ENCODE measurements at places on chromosomes 1 and 21.
A peak's percentile ranks its signal among the peaks of the same experiment; 100 is the strongest.

DNA sequence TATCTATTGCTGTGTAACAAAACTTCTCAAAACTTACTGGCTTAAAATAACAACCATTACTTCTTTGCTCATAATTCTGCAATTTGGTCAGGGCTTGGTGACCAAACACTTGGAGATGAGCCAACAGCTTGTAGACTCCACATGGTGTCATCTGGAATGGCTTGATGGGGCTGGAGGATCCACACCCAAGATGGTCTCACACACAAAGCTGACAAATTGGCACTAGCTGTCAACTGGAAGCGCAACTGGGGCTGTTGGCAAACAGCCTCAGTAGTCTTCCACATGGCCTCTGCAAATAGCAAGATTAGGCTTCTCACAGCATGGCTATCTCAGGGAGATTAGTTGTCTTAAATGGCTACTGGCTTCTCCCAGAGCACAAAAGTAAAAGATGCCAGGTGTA lies 27.1 kb upstream of the MTF2 start:
- no peak for DNase-seq

DNA sequence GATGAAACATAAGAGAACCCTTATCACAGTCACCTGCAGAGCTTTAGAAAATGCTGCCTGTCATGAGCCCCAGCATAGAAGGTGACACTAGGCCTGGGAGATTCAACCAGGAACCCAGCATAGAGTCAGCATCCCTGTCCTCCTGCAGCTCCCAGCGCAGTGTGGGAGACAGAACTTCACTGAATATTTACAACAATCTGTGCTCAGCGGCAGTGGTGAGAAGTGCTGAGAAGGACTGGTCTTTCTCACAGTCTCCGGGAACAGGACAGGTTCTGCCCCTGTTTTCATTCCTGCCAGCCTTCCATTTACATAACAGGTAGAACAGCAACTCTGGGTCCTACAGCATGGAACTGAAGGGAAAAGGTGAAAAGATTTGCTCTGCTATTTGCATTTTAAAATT lies 83.5 kb upstream of the GADD45A start:
- no peak for DNase-seq

DNA sequence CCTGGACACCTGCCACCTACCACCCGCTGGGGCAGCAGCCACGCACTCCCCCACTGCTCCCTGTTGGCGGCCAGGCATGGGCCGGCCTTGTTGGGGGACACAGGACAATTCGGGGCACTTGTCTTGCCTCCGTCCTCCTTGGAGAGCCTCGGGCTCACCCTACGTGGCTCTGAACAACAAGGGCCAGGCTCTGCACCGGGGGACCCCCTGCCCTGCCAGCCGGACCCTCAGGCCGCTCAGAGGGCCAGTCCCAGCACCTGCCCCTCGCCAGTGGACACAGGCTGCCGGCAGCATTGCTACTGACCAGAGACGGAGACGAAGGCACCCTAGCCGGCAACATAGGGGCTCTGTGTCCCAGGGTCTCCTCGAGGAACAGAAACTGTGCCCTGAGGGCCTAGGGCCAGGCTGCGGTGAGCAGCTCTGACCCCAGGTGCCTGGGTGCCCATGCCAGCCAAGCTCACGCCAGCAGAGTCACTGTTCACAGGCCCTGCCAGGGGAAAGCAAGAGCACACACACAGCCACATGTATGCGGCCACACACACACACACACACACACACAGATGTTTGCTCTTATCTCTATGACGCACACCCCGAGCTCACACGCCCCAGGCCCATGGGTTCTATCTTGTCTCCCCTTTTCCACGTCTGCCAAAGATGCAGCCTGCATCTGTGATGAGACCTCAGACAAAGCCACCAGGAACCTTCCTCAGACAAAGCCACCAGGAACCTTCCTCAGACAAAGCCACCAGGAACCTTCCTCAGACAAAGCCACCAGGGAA lies 45.9 kb downstream of the MORN1 start:
- no peak for DNase-seq

DNA sequence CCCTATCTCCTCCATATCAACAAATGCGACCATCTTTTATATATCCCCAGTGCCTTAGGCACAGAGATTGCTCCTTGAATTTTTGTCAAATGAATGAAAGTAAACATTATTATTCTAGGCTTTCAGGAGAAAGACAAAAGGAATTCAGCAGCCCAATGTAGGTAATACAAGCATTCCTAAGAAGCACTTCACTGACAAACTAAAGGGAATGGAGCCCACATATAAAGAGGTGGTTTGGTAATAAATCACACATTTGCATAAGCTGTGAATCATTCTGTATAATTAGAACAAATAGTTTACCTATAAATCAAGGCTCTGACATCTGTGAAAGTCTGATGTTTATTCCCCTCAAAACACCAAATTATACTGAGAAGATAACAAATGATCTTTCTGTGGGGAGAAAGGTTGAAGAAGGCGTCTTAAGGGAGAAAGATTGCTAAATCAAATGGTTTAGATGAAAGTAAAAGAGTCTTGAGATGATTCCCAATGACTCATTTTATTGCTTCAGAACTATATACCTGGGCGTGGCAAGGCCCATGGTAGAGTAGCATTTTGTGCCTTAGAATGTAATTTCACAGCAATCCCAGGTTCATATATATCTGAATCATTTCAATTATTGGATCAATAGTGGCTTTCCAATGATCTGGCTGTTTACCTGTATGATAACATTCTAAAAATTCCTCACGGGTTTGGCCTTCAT lies 558.1 kb downstream of the AGBL4 start:
- DNase-seq: no peak

DNA sequence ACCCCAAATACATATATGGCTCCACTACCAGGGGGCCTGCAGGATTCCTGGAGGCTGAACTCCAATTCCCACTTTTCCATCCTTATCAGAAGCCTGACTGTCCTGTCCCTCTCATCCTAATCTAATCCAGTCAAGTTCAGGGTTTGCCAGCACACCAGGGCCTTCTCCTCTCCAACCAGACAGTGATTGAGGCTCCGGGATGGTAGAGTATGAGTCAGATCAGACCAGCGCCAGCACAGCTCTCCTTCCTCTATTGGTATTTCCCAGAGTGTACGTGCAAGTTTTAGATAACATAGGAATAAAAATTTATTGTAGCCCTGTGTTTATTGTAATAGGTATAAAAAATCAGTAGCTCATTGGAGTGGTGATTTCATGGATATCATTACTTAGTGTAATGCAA lies 24.5 kb upstream of the RCSD1 start:
- DNase-seq: no peak

- DNase-seq: no peak
Measured at GRCh38 chr1:50659107-50659662, 235.9 kb upstream of the DMRTA2 start.

DNA sequence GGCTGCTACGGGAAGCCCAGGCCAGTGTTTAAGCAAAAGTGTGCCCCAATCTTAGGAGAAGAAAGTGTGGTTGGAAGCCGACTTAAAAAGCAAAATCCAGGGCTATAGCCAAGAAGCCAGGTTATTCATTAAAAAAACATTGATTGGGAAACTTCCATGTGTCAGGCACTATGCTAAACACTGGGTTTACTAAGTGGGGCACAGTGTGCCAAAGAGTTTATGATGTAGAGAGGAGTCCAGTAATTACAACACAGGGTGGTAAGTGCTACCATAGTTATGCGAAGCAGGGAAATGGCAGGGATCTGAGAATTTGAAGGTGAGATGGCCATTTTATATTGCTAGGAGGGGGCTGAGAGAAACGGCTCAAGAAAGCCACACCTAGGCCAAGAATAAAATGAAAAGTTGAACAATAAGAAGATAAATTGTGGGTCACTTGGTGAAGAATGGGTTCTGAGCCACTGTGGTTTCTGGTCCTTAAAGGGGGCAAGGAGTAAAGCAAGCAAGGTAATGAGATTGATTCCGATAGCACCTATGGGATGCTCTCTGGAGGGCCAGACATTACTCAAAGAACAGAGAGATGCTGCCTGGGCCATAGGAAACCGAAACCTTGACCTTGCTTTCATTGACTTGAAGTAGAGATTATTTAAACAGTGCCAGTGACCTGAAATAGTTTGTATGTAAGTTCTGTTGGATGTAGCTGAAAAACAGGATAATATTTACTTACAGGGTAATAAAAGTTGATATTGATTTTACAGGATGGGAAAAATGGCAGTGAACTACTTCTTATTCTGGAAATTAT lies 177.8 kb downstream of the GIPC2 start:
- DNase-seq: no peak

DNA sequence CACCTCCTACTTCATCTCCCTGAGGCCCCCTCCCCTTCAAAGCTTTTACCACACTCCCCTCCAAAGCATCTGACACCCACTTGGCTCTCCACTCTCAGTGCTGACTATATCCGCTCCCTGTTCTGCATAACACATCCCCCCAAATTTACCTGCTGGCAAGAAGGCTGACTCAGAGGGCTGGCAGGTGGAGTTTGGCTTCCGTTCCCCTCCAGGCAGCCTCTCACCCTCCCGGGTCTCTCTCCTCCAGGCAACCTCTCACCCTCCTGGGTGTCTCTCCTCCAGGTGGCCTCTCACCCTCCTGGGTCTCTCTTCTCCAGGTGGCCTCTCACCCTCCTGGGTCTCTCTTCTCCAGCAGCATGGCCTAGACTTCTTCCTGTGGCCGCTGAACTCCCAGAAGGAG lies 562.1 kb downstream of the NPHP4 start:
- DNase-seq: no peak

GRCh38 chr1:204970937-204971336 lies 72.1 kb upstream of the CNTN2 start:
- DNase-seq: no peak

DNA sequence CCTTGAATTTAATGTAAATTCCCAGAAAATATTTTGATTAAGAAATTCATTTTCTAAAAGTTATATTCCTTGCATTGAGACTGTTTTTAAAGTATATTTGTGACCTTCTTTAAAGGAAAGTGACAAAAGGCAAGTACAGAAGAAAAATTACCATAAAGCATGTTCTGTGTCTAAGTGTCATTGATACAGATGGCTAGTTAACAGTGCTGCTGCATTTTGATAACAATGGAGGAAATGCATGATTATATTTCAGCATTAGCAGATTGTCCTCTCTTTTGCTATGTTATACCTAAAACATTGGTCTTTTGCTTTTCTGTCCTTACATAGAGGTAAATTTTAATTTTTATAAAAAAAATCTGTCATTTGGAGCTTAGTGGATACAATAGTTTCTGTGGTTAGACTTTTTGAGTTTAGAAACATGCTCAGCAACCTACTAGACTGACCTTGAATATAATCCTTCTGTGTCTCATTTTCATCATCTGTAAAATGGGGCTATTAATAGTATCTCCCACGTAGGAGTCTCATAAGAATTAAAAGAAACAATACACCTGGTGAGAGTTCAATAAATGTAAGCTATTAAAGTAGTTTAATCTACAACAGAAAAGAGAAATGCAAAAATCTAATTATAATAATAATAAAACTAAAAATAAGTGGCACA lies 51.1 kb upstream of the RGS21 start:
- DNase-seq: no peak

GRCh38 chr1:73901738-73902137 lies 296.2 kb downstream of the LRRIQ3 start:
- no peak for DNase-seq

DNA sequence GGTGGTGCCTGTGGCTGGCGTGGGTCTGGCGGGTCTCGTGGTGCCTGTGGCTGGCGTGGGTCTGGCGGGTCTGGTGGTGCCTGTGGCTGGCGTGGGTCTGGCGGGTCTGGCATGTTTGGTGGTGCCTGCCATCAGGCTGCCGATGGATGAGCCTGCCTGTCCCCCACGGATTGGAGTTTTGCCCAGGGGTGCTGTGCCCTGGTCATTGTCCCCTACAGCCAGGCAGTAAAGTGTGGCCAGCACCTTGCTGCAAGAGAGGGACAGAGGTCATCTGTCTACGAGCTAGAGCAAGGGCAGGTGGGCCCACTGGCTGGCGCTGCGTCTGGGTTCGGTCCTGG lies 41.8 kb downstream of the SKI start:
- no peak for DNase-seq

DNA sequence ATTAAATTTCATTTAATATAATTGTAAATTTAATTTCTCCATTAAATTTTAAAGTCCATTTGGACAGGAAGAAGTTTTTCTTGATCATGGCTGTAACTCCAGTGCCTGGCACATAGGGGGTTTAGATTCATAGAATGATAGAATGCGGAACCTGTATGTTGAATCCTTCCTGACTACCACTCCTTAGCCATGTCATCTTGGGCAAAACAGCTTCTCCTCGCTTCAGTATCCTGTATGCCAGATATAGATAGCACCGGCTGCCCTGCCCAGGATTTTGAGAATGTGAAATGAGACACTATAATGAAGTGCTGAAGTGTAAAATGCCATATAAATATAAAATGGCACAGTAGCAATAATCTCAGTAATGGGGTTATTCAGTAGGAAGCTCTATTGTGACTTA lies 6.4 kb downstream of the DYRK1A start:
- DNase-seq: no peak

DNA sequence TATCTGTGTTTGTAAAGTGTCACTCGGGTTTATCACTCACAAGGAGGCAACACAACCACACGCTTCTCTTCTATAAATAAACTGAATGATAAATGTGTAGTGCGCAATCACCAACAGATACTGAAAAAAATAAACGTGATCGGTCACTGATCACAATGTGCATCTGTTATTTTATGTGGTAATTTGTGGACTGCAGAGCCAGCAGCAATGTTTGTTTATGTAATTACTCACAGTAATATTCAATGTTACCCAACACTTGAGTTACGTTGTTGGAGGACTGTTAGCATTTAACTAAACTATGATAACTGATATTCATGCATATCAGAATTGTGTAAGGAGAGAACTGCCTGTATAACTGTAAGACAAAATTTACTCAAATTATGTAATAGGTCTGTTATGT lies 129.6 kb downstream of the USH2A start:
- peak; percentile 12 for DNase-seq

DNA sequence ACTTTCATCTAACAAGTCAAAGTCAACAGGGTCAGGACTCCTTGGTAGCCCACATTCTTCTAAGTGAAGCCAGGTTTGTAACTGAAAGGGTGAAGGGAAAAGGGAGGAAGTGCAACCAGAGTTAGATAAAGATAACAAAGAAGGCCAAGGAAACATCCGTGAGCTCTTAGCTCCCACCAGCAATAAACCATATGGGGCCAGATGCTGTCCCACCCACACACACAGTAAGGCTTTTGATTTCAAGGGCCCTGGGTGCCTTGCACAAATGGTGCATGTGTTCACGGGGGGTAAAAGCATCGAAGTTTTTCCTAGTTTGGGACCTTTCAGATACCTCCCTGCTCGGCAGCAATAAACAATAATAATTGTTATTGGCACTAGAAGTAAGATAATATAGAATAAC lies 5.1 kb upstream of the TIAM1 start:
- no peak for DNase-seq

- DNase-seq: no peak
Measured at GRCh38 chr1:18530587-18531502, 50.1 kb downstream of the KLHDC7A start.

GRCh38 chr1:206717674-206717989 lies 32.9 kb downstream of the MAPKAPK2 start:
- DNase-seq: no peak

GRCh38 chr21:37670883-37671282 lies 245.4 kb downstream of the KCNJ6 start:
- peak; percentile 81 for DNase-seq

- DNase-seq: no peak
Measured at GRCh38 chr1:211371406-211372105, 44.9 kb downstream of the TRAF5 start.

Measured in HTR-8/SVneo (cell line).